ENCODE measurements at places on chromosomes 4 and X.

GRCh38 chrX:130020661-130021324 lies 38.4 kb downstream of the BCORL1 start:
- no peak for DNase-seq

DNA sequence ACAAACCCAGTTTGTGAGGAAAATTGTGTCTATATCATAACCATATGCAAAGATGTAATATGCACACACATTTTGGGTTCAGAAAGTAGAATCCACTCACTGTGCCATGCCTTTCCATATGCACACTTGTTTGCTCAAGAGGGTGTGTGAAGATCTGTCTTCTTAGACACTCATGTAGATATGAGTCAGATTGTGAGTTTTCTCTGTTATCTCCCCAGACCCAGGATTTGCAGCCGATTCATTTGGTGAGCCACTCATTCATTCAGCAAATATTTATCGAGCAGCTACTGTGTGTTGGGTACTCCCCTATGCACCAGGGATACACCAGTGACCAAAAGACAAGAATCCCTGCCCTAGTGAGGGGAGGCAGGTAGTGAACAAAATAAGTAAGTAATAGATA lies 81.5 kb downstream of the CLCN5 start:
- no peak for DNase-seq

- no peak for DNase-seq
These were observed 24.9 kb upstream of the ETNPPL start for GRCh38 chr4:108787724-108788123.

- DNase-seq = peak; percentile 22
These were observed 45.1 kb upstream of the LAMP2 start for GRCh38 chrX:120514236-120514635.

- DNase-seq = no peak
These were observed 86.0 kb downstream of the PCYT1B start for GRCh38 chrX:24561121-24561520.

GRCh38 chr4:121229993-121230392 lies 65.9 kb upstream of the TNIP3 start:
- DNase-seq = no peak

DNA sequence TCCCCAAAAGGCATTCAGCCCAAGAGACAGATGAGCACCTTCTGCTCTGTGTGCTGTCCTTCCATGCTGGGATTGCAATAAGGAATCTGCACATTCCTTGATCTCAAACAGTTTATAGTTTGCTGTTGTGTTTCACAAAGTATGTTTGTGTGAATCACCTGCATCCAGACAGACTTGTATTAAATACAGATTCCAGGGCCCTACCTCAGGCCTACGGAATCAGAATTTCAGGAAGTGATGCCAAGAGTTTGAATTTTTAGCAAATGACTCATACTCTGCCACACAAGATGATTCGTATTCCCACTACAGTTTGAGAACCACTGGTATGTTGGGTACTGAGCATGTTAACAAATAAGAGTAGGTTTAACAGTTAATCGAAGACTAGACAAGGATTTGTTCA lies 7.0 kb downstream of the VAMP7 start:
- peak; percentile 72 for DNase-seq

- peak; percentile 67 for DNase-seq
These were observed 656.9 kb upstream of the CPEB2 start for GRCh38 chr4:14345356-14345775.

GRCh38 chrX:8591501-8591900 lies 126.9 kb downstream of the VCX3B start:
- DNase-seq = no peak

DNA sequence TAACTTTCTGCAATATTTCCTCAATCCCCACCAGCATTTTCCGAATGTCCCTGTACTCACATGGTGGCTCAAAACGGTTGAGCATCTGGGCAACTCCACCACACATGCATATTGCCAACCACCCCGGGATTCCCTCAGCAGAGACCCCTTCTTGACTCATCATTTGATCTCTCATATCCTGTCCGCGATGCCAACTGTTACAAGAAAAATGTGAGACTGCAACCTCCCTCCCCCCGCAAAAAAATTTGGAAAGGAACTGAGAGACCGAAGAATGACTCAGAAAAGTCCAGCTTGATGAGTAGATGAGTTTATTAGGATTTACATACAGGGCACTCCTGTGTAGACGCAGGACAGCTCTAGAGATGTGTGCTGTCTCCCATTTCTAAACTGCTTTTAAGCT lies 561.4 kb downstream of the ZIC3 start:
- DNase-seq = peak; percentile 28

DNA sequence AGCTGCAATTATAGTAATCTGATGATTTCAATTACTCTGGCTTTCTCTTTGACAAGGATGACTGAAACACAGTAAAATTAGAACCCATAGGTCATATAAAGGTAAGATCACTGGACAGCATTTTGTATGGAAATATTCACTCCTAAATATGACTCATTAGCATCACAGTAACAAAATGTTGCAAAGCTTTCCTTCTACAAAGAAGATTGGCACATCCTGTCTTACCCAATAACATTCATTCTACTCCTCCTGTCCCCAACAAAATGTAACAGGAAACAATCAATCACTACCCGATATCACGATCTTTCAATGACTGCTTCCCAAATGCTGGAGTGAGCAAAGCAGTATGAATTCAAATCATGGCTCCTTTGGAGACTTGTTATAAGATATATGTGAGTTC lies 95.3 kb downstream of the FANCB start:
- peak; percentile 6 for DNase-seq

- no peak for DNase-seq
These were observed 33.4 kb upstream of the PHKA2 start for GRCh38 chrX:19017271-19017670.

GRCh38 chr4:10267066-10267465 lies 150.5 kb upstream of the WDR1 start:
- DNase-seq = no peak

GRCh38 chr4:25370242-25370641 lies 6.8 kb upstream of the ANAPC4 start:
- no peak for DNase-seq

GRCh38 chr4:99058228-99058627 lies 30.4 kb downstream of the ADH5 start:
- no peak for DNase-seq

DNA sequence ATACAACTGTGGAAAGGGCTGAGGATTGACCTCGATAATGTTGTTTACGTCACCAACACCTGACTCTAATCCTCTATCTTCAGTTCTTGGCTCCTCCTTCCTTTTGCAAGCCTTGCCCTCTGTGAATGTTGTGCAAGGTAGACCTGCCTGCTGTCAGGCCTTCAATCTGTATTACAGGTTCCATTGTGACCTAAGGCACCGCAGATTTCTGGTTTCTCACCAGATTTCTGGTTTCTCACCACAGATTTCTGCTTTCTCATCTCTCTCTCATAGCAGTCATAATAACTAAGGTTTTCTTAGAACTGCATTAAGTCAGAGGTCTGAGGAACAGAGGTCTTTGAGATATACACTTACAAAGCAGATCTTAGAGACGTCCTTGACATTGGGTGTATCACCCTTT lies 51.5 kb upstream of the ETNPPL start:
- no peak for DNase-seq
